HT-29 (cell line): ENCODE measurements at places on chromosomes 7 and 10.

GRCh38 chr7:94556028-94556427 is 46.4 kb downstream of the CASD1 start:
- DNase-seq: no peak

DNA sequence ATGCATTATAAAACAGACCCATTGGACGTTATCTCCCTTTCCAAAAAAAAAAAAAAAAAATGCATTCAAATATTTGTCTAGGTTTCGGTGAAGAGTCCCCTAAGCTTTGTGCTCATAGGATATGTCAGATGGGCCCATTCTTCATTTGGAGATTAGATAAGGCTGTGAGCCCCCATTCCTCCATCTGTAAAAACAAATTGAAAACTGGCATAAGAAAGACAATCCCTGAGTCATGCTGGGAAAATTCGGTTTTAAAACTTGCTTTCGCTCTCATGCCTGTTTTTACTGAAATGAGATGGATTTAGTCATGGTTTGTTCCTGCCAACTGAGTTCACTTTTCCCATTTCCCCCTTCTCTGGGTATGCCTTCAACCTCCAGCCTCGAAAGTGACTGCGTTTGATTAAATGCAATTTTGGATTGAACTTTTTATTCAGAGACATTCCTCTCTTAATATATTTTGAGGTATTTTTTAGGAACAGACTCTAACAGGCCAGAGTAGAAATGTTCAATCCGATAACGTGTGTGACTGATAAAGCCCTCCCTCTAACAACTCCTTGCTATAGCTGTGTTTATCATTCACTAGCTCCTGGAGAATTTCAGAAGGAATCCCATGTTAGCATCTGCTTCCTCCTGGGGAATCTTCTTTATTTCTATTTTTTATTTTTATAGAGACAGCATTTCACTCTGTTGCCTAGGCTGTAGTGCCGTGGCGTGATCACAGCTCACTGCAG is 190.9 kb upstream of the LYZL2 start:
- no peak for DNase-seq

DNA sequence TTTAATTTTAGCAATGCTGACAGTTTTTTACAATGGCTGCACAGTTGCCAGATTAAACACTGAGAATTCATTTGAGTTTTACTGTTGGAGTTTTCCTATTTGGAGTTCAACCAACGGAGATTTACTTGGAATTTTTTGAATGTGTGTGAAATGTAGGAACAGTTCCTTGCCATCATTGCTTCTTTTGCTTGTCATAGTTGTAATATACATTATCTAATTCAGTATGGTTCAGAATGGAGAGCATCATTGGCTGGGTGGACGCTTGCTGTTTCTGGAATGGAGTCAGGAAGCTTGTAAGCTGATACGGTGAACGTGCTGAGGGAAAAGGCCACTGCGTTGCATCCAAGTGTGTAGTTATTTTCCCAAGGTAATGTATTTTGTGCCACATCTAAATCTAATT is 404.3 kb upstream of the KLF6 start:
- DNase-seq: no peak

DNA sequence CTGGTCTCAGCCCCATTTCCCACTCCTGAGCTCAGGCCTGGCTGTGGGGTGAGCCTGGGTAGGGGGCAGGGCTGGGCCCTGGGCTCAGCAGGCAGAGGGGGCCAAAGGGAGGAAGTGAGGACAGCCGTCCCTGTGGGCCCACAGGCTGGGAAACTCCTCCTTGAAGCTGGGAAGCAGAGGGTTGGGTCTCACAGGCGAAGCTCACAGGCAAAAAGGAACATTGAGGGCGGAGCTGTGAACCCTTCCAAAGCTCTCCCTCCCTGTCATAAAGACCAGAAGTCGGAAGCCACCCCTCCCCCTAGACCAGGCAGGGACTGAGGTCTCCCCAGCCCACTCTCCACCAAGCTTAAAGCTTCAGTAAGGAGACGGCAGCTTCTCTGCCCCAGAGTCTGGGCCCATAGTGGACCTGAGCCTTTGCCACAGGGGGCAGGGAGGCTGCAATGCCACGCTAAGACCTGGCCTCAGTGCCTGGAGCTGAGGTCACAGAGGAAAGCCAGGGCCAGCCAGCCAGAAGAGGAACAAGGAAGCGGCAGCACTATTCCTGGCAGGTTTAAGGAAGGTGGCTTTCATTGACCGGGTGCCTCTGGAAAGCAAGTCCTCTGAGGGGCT is 1.0 kb upstream of the KCP start:
- peak; percentile 75 for DNase-seq

- no peak for DNase-seq
These were observed 102.8 kb downstream of the PLPP4 start for GRCh38 chr10:120559800-120560199.

GRCh38 chr7:36659172-36659516 is 65.2 kb downstream of the AOAH start:
- DNase-seq: no peak

DNA sequence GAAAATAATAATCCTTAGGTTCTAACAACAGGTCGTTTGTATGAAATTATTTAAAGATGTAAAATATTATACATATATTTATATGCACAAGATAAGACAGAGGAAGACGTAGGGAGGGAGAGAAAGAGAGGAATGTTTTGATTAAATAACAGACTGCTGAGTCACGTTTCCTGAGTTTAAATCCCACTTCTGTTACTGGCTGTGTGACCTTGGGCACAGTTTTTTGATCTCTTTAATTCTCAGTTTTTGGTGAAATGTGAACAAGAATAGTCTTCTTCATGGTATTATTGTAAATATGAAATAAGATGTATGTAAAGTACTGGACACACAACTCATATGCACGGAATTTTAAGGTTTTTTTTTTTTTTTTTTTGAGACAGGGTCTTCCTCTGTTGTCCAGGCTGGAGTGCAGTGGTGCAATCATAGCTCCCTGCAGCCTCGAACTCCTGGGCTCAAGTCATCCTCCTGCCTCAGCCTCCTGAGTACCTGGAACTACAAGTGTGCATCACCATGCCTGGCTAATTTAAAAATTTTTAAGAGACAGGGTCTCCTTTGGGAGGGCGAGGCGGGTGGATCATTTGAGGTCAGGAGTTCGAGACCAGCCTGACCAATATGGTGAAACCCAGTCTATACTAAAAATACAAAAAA is 42.6 kb downstream of the BAMBI start:
- no peak for DNase-seq

GRCh38 chr7:139557857-139558581 is 34.5 kb downstream of the CLEC2L start:
- DNase-seq: no peak

DNA sequence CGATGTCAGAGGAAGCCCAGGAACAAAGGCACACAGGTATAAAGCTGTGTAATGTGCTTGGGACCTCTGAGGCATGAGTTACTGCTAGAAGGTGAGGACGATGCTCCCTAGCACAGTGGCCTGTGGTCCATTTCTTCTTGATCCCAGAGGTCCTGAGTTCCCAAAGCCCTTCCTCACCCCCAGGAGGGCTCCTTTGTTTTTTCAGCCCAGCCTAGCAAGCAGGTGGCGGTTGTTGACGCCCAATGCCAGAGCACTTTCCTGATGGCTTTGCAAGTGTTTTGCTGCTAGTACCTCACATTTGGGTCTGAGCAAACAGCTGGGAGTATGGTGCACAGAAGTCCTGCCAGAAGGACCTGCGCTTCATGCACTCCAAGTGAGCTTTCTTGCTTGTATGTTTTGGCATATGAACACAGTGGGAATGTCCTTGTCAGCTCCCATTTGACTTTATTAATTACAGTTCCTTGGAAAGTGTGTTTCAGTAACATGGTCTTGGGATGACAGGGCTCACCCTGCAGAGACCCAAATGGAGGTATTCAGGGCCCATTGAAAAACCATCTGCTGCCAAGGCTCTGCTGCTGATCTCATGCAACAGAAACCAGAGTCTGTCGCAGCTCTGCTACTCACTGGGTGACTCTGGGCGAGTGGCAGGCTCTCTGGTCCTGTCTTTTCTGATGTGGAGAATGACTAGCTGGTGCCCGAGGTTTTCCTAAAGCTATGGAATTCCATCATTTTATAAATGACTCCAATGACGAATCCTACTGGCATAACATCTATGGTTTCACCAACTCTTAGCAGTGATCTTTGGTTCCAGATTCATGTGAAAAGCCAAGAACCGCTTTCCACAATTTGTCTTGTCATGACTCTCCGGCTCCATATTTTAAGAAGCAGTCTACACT is 134.9 kb downstream of the ARID5B start:
- DNase-seq: no peak

DNA sequence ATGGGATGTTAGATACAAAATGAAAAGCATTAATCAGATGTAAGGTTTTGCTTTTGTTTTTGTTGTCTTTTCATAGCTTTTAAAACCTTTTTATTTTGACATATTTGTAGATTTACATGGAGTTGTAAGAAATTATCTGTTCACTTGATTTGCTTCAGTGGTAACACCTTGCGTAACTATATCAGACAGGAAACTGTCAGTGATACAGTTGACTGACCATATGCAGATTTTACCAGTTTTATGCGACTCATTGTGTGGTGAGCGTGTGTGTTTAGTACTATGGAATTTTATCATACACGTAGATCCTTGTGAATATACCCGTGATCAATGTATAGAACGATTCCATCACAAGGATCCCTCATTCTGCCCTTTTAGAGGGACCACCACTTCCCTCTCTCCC is 701.4 kb downstream of the SUGCT start:
- no peak for DNase-seq

DNA sequence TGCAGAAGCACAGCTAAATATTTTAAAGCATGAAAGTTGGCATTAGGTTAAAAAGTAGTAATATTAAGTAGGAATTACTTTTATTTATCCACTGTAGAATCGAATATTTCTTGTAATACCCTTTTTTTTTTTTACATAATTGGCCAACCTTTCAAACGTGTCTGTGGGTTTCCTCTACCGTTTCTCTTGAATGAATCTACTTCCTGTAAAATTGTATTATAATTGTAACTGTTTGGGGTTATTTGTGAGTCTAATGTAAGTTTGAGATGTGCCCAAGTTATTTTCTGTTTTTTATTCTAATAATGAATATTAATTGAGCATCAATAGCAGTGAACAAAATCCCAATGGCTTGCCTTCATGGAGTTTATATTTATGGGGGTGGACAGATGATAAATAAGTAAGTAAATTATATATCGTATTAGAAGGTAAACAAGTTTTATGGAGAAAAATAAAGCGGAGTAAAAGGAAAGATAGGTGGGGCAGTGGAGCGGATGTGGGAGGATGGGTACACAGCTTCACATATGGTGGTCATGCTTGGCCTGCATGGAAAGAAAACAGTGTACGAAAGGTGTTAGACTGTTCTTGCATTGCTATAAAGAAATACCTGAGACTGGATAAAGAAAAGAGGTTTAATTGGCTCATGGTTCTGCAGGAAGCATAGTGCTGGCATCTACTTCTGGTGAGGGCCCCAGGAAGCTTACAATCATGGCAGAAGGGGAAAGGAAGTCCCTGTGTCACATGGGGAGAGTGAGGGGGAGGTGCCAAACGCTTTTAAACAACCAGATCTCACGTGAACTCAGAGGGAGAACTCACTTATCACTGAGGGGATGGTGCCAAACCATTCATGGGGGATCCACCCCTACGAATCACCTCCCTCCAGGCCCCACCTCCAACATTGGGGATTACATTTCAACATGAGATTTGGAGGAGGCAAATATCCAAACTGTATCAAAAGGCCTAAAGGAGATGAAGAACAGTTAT is 5.4 kb downstream of the TSPAN13 start:
- DNase-seq: no peak

GRCh38 chr7:70833726-70834125 is 298.2 kb upstream of the GALNT17 start:
- DNase-seq: no peak

DNA sequence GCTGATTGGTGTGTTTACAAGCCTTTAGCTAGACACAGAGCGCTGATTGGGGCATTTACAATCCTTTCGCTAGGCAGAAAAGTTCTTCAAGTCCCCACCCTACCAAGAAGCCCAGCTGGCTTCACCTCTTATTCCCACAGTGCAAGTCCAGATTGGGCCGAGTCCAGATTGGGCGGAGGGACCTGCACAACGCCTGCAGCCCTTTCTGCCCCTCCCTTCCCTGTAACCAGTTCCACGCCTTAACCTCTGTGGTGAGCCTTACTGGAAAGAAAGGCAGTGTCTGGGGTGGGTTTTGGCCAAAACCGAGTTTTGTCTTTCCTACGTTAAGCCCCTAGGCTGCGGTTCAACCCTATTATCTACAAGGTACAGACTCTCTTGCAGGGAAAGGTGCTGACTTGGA is 268.7 kb downstream of the ZEB1 start:
- no peak for DNase-seq

- no peak for DNase-seq
These were observed 7.2 kb downstream of the LBX1 start for GRCh38 chr10:101221963-101222531.
